ENCODE measurements at places on chromosomes 5 and 9. TPM values are rescaled to one million over a fixed set of nuclear protein-coding genes. Genes with fewer than 3 reads are reported as not detected.

DNA sequence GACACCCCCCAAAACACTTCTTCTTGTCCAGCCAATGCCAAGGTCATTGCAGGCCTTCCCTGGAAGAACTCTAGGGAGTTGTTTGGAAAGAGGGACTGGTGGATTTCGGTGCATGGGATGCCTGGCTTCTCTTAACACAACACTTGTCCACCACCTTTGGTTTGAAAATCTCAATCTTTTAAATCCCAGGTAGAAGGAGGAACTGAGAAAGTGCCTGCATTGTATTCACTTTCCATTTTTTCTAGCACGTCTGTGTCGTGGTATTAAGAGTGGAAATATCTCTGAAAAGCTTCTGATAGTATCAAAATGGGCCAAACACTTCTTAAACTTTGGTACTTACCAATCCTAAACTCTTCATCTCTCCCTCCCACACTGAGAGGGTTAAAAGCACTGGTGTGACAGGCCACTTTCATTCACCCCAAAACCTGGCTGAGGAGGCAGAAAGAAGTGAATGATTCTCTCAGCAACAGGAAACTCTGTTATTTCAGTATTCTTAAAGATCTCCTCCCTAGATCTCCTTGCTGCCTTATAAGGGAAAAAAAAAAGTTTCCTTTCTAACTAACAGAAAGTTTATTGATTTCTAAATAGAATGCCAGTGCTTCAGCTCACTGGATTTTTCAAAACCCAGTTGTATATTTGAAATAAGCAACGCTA, 3.9 kb upstream of the NFIB start:
- no peak for DNase-seq

DNA sequence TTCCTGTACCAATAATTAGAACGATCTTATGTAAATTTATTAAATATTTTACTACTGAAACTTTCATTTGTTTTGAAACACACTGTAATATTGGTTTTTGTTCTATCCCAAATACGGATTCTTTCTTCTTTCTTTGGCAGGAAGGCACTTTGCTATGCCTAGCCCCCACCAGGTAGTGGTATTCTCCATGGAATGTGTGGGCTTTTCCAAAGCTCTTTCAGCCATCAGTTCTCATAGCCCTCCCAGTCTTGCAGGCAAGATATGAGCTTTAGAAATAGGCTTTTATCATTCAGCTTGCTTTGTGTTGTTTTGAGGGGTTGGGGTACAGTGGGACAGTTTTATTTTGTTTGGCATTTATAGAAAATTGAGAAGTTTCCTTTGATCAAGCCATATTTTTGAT, 107.5 kb downstream of the DMXL1 start:
- DNase-seq = no peak

DNA sequence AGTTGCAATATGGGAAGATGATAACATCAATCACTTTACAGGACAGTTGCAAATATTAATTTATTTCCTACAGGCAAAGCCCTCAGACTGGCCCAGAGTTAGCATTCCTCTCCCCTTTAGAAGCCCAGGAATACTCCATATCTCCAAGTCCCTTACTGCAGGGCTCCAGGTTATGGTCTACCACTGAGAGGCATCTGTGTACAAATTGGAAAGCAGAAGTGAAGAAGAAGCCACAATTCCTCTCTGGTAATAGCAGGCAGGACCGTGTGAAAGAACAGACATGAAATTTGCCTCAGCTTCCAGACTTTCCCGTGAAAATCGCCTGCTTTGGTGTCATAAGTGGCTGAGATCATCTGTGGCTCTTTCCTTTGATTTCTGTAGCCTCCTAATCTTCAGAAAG, 289.6 kb downstream of the GLIS3 start:
- no peak for DNase-seq

GRCh38 chr9:132506977-132507669, 75.3 kb upstream of the BARHL1 start:
- DNase-seq = no peak

GRCh38 chr5:172336676-172337285, 53.2 kb upstream of the UBTD2 start:
- no peak for DNase-seq

- no peak for DNase-seq
Measured at GRCh38 chr9:105332471-105332870, 88.0 kb downstream of the SLC44A1 start.

DNA sequence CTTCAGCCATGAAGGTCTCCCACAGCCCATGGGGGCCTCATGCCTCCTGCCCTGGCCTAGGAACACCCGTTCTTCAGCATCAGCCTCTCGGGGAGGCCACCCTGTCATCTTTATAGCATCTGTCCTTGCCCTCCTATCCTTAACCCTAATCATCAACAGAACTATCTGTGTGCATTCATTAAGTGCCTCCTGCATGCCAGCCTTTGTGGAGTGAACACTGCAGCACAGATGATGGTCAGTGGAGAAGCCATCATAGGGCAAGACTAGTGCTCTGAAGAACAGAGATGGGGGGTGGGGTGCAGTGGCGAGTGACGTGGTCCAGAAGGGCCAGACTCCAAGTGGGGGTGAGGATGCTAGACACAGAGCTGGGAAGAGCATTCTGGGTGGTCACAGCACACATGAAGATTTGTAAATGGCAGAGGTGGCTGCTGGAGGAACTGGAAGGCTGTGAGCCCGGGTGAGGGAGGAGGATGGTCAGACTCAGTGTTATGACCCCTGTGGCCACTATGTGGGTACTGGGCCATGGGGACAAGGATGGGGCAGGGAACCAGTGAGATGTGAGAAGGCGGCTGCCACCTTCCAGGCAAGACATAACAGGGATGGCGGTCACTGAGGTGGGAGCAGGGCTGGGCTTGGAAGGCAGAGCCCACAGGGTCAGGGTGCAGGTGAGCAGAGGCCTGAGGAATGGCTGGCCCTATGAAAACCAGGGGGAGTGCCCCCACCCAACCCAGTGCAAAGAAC, 3.6 kb upstream of the CARD19 start:
- no peak for DNase-seq

- no peak for DNase-seq
Measured at GRCh38 chr5:161189452-161189851, 337.4 kb upstream of the ATP10B start.

- no peak for DNase-seq
Measured at GRCh38 chr5:165185716-165186115, 1680.3 kb downstream of the MAT2B start.

DNA sequence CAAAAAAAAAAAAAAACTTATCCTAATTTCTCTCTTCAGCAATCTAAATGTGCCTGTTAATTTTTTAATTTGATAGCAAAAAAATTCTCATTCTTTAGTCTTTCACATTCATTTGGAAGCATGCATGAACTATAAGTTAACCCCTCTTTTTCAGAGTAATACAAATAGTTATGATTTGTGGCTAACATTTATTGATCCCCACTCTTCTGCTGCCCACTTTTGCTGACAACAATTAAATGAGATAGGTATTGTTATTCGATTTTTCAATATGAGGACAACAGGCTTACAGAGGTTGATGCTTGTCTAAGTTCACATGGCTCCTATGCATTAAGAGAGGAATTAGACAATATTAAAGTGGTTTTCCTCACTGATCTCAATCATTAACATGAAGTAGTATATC, 2.9 kb upstream of the NR3C1 start:
- no peak for DNase-seq

DNA sequence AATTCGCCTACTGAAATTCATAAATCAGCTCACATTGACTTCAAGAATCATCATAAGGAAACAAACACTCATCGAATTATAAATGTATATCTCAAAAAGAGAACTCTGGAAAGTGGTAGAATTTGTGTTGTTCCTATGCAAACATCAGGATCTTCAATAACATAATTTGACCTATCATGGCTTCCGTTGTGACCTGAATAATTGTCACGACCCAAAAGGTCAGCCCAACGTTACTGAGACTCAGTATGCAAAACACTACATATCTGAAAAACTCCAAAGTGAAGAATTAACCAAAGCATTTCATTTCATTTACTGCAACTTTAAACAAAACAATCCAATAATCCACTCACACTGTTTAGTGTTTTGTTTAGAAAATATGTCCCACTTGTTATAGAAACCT, 1.2 kb downstream of the RAPGEF6 start:
- DNase-seq = no peak

DNA sequence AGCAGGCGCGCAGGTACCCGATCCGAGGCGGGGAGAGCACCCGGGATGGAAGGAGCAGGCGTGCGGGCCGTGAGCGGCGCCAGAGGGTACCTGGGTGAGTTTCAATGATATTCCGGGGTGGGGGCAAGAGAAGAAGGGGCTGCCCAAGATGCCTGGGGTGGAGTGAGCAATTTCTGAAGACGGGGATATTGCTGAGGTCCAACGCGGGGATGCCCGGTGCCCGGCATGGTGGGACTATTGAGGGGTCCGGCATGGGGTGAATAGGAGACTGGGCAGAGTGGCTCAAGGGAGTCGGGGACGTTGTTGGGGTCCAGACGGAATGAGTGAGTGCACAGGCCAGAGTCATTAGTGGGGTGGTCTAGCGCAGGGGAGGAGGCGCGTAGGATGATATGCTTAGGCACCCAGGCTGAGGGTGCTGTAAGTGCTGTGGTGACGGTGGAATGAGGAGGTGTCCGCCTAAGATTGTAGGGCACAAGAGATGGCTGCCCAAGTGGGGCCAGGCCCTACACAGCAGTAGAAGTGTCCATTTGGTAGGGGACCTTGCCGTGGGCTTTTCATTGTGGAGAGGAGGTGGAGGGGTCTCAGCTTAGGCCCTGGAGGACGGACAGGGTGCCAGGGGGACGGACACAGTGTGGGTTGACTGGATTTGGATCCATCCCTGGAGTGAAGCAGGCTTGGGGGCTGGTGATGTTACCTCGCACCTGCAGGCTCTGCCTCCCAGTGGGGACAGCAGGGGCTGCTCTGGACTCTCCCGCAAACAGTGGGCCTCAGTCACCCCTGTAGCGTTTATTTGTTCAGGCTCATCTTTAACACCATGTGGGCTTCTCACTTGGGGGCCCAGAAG, 719 bp downstream of the MIGA2 start:
- no peak for DNase-seq

DNA sequence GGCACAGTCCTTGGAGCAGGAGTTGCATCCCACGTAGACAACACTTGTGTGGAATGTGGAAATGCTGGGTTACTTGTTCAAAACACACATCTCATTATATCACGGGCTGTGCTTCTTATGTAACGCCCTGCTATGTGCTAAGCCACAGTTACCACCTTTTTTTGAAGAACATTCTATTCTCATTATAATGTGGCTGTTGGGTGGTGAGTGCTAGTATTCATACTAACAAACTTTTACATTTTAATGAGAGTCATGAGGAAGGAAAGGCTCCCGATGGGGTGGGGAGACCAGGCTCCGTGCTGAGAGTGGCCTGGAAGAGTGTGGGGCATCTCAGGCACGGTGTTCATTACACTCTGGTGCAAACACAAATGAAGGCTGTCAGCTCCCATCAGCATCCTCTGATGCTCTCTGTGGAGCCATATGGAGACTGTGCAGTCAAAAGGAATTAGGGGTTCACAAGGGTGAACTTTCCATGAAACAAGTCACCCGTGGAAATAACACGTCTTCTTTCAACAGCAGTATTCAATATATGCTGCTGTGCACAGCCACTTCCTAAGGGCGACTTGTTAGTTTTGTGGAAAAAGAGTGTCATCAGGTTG, 153.1 kb upstream of the RAPGEF1 start:
- DNase-seq = no peak

DNA sequence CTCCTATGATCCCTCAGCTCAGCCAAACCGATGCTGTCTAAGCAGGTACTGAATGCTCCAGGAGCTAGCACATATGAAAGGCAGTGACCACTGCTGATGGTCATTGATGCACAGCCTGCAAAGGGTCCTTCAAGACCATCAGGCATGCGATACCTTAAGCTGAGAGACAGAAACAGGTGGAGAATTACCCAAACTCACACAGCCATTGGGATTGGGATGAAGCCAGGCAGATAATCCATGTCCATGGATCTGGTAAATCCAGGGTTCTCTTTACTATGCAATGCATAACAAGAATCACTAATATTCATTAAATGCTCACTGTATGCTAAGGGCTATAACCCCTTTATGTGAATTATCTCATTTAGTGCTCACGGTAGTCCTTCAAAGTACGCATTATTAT, 36.2 kb downstream of the RAPGEF1 start:
- DNase-seq = no peak

DNA sequence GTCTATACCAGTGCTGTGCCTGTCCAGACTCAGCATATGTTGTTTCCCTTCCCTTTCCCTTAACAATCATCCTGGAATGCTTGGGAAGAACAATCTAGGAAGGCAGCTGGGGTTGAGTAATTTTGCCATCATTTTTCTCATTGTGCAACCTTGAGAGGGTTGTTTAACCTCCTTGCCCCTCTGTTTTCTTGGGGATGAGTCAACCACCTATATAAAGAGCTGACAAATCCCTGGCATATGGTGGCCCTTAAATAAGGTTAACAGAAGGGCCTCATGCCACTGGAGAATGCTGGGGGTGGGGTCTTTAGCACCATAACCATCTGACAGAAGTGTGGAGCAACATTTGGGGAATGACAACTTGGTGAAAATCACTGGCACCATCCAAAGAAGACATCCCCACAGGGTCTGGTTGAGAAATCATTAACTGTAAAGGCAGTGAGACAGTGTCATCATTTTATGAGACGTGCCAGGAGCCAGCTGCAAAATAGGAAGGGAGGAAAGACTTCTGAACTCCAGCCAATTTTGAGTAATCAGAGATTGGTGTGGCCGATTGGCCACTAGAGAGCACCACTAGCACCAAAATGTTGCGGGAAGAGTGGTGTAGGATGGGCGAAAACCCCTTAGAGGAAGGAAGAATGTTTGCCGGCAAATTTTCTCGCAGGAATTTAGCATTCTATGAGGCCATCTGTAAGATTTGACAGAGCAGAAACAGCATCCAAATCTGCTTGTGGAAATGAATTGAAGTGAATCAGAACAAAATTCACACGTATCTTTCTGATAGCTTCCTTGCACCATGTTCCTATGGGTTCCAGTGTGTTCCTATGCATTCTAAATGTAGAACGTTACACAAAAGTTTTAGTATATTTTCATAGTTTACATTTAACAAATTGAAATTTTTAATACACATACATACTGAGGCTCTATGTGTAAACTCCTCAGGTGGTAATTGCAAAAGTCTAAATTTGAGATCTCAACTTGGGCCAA, 113.8 kb downstream of the MSX2 start:
- DNase-seq = peak; percentile 16

The IL9 gene
- not detected for total RNA-seq

The PHF24 gene
- 0.47 TPM for total RNA-seq

The NFX1 gene
- 31.7 TPM for total RNA-seq

The LMX1B gene
- total RNA-seq = 11.3 TPM

All from HCT116 (cell line).